ENCODE measurements at places on chromosomes 1 and 21.

DNA sequence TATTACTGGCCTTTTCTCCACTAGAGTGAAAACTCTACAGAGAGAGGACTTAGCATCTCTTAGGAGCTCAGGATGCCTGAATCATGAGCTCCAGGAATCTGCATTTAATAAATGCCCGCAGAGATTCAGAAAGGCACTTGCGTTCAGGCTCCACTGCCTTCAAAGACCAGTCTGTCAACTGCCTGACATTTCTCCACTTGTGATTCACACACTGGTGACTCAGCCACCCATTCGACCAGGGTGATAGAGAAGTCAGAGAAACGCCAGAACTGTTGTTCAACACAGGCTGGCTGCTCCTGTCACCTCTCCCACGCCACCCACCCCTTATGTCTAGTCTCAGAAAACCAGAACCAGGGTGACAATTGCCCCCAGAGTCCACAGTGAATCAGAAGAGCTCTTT lies 26.9 kb upstream of the LBR start:
- DNase-seq = no peak

GRCh38 chr1:205505791-205506190 lies 1.3 kb downstream of the CDK18 start:
- DNase-seq = no peak

GRCh38 chr1:226397955-226398636 lies 9.8 kb downstream of the PARP1 start:
- DNase-seq = no peak

GRCh38 chr1:20848162-20848561 lies 61.1 kb upstream of the HP1BP3 start:
- DNase-seq = no peak

- no peak for DNase-seq
Observed at GRCh38 chr21:29293495-29293894, 5.2 kb upstream of the BACH1 start.

- DNase-seq = no peak
Observed at GRCh38 chr1:29282135-29282923, 46.0 kb downstream of the PTPRU start.

- no peak for DNase-seq
Observed at GRCh38 chr1:240562111-240562590, 49.8 kb downstream of the GREM2 start.

DNA sequence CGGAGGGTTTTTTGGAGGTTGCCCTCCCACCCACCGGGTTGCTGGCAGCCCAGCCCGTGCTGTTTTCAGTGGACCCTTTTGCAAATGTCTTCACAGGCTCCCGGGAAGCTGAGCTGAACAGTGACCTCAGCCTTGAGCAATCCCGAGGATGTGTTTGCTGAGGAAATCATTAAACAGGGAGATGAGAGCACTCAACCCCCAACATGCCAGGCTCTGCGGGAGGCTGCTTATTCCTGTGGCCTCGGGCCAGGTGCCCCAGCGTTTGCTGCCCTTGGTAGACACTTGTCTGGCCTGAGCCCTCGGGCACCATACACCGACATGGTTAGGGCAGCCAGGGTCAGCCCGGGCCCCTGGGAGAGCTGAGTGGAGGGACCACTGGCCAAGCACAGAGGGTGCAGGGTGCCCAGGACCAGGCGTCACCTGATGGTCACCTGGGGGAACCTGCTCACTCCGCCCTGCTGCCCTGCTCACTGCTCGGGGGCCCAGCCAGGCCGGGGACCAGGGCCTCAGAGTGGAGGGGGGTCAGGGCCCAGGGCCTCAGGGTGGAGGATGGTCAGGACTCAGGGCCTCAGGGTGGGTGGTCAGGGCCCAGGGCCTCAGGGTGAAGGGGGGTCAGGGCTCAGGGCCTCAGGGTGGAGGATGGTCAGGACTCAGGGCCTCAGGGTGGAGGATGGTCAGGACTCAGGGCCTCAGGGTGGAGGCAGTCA lies 42.5 kb upstream of the POFUT2 start:
- no peak for DNase-seq

DNA sequence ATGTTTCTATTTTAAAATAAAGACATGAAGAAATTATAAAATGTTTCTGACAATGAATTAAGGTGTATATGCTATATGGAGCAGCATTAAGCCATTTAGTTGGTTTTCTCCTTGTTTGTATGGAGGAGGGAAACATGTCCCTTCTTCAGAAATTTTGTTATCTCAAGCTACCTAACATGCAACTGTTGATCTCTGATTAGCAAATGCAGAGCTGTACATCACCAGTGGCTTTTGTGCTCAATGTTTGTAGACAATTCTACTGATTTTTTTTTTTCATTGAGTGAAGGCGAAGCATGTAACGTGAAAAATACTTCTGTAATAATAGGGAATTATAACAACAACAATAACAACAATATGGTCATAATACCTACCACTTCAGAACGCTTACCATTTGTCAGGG lies 463.7 kb downstream of the PLPP3 start:
- no peak for DNase-seq

DNA sequence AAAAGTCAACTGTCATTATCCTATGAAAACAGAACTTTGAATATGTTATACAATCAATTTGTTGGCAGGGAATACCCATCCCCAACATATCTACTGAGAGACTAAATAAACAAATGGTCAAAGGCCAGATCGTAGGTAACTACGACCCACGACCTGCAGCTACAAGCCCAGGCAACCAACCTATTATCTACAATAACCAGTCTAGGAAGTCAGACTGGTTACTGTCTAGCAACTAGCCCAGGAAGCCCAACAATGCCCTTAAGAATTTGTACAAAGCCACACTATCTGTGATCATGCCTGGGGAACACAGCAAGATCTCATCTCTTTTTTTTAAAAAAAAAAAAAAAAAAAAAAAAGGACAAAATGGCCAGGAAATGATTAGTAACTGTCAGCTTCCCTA lies 58.7 kb downstream of the SMYD3 start:
- no peak for DNase-seq

DNA sequence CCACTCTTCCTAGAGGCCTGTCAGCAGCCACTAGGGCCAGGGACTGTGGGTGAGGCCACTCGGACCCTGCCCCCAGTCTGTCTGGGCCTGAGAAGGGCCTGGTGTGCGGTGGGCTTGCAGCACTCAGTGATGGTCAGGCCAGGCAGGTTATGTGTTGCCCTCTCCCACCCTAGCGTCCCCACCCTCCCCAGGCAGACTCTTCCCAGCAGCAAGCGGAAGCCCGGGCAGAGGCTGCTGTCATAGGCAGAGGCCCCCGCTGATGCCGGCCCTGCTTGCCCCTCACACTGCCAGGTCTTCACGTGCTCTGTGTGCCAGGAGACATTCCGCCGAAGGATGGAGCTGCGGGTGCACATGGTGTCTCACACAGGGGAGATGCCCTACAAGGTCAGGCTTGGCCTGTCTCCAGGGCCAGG lies 6.6 kb downstream of the ZBTB48 start:
- DNase-seq = no peak

DNA sequence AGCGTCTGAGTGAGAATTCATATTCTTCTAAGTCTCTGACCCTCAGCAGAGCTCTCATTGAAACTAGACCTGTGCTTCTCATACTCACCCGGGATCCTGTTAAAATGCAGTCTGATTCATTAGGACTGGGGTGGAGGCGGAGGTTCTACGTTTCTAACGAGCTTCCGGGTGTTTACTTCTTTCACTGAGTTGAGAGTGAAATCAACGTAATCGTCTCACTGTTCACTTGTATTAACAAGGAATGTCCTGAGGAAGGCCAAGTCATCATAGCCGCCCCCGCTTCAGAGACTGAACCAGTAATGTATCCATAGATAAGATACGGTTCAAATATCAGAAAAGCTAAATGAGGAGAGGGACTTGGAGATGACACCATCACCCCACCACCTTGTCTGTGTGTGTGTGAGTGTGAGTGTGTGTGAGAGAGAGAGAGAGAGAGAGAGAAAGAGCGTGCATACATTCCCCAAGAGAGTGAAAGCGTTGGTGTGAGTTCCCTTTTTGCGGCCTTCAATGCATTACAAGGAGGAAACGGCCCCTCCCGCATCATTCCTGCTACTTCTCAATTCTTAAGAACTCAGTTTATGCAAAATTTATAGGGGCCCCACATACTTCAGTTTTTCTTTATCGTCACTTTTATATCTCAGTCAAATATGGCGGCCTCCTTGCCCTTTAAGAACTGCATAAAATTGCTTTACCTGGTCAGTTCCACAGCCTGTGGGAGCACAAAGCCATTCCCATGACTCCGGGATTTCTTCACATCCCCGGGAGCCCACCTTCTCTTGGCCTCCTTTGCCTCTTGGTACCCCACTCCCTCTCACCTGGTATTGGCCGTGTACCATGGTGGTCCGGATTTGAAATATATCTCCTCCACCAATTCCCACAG lies 19.8 kb downstream of the KMO start:
- peak; percentile 4 for DNase-seq

- no peak for DNase-seq
Observed at GRCh38 chr1:182144646-182145030, 83.1 kb upstream of the ZNF648 start.

- peak; percentile 81 for DNase-seq
Observed at GRCh38 chr1:178939338-178940067, 68.6 kb upstream of the ANGPTL1 start.

GRCh38 chr1:65459397-65459768 lies 38.9 kb downstream of the LEPR start:
- DNase-seq = no peak

DNA sequence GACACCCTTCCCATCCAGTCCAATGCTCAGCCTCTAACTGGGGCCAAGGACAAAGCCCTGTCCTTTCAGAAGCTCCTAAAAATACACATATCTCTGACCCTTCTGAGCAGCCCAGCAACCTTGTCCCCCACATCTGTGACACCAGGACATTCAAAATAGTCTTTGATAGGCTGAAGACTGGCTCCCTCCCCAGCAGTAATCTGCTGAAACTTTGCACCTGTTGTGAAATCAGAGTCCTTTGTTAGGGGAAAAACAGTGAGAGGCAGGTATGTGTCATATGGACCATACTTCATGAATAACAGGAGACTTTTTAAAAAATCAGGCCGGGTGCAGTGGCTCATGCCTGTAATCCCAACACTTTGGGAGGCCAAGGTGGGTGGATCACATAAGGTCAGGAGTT lies 82.4 kb upstream of the VAMP3 start:
- DNase-seq = no peak

GRCh38 chr21:43347461-43348169 lies 79.3 kb downstream of the SIK1 start:
- DNase-seq = no peak

- no peak for DNase-seq
Observed at GRCh38 chr1:45585110-45585426, 1.2 kb downstream of the NASP start.

- no peak for DNase-seq
Observed at GRCh38 chr1:223538981-223539380, 126.5 kb downstream of the CAPN8 start.

- DNase-seq = no peak
Observed at GRCh38 chr1:2582391-2582790, 4.2 kb upstream of the PRXL2B start.

- DNase-seq = no peak
Observed at GRCh38 chr21:15278279-15278678, 213.5 kb upstream of the NRIP1 start.

GRCh38 chr21:17550671-17551308 lies 37.9 kb downstream of the CXADR start:
- DNase-seq = no peak

- DNase-seq = no peak
Observed at GRCh38 chr1:6868660-6869380, 83.6 kb downstream of the CAMTA1 start.

GRCh38 chr21:44449473-44450363 lies 5.6 kb upstream of the LRRC3 start:
- DNase-seq = no peak

DNA sequence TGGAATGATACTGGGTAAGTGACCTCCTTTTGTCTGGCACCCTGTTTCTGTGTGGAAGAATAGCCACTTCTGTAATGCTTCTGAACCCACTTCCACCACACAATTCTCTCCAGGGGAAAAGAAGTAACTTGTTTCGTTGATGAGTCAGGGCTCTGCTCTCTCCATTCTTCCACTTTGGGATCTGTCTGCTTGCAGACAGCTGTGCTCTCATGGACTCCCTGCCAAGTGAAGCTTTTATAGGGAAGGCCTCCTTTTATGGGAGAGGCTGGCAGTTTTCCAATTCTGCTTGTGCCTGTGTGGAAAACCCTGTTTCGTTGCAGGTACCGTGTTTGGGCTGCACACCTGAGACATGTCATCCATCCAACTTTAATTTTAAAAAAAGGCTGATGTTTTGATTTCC lies 130.7 kb downstream of the GIPC2 start:
- peak; percentile 50 for DNase-seq

DNA sequence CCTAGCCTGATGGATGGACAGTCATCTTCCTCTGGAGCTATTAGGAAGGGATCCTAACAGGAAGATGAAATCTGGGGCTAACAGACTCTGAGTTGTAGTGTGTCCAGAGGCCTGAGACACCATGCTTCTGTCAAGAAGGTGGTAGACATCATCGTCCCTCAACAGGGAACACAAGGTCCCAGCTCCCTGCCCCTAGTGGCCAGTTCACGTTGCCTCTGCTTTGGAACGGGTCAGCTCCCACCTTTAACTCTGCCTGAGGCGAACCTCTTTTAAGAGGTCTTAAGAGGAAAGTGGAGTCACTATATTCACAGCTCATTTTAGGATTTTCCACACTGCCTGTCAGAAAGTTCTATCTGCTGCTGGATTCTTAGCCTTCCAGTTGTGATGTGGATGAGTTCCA lies 28.3 kb downstream of the LRRC71 start:
- no peak for DNase-seq

- DNase-seq = peak; percentile 35
Observed at GRCh38 chr1:23524716-23525401, 6.2 kb downstream of the E2F2 start.

DNA sequence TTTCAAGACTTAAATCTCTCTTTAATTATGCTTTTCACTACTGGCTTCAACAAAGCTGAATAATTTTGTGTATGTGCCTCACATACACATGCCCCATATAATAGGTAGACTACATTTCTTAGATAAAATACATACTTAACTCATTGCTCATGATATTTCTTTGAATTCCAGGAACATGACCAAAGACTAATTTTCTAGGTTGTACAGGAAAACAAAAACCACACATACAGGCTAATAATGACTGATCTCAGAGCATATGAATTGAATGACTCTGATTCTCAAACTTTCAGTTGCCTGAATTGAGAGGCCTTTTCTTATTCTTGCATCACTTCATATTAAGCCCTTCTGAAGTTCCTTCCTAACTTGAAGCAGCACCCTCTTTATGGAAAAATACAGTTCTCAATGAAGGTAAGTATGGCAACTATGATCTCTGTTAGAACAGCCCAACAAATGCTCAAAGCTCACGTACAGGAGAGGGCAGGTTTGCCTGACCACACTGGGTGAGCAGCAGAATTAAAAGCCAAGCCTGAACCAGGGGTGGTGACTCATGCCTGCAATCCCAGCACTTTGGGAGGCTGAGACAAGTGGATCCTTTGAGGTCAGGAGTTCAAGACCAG lies 22.6 kb upstream of the UAP1 start:
- no peak for DNase-seq

GRCh38 chr1:218939095-218939494 lies 234.6 kb upstream of the LYPLAL1 start:
- DNase-seq = no peak
